ENCODE measurements at places on chromosomes 12 and 14. TPM values are rescaled to one million over a fixed set of nuclear protein-coding genes. Genes with fewer than 3 reads are reported as not detected.

Gene ENDOU
- polyA plus RNA-seq = 0.24 TPM

DNA sequence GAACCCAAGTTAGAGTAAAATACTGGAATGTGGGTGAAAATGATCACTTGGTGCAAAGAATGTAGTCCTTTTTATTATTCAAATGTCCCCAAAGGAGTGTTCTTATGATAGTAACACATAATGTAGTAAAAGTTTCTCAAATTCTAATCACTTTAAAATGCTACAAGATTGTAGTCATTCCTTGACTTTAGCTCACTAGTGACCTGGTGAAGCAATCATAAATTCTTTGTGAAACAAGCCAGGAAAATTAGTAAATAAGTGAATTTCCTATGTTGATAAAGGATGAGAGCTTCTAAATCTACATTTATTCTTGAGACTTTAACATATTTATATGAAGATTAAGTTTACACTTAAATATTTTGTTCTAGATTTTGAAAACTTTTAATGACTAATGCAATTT lies 30.7 kb upstream of the SLC17A8 start:
- DNase-seq = no peak

GRCh38 chr14:24092505-24093206 lies 1.5 kb upstream of the PCK2 start:
- DNase-seq = no peak

GRCh38 chr14:72541546-72541945 lies 352.4 kb downstream of the DPF3 start:
- DNase-seq = no peak

DNA sequence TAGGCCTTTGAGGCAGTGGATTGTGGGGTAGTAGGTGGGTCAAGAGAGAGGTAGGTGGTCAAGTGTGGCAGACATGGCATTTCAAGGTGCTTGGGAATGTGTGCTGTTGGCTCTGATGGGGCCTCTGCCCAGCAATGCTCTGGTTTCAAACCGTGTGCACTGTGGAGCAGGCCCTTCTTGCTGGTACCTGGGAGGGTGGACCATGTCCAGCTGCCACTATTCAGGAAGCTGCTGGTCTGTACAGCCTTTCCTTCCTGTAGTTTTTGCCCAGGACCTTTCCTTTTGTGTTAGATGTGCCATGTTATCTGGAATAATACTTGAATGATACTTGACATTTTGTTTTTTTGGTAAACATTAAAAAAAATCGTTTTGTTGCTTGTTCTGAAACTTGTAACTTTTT lies 14.8 kb downstream of the RIMKLB start:
- no peak for DNase-seq

Measured in right lung (tissue), 10 donors.